ENCODE measurements at places on chromosomes 2 and 18.

DNA sequence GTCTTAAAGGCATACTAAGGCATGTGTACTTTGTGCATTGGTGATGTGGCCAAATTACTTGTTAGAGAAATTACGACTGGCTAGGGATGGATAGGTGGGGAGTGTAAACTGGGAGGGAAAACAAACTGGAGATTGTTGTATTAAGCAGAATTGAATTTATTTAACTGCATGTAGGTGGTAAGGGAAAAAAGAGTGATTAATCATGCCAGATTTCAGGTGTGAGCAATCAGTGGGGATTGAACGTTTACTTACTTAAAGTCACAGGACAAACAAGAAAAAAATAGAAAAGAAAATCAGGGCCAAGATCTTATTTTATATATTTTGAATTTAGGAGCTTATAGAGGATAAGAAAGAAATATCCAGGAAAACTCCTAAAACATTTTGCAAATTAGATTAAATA lies 88.6 kb downstream of the GULP1 start:
- DNase-seq = no peak

DNA sequence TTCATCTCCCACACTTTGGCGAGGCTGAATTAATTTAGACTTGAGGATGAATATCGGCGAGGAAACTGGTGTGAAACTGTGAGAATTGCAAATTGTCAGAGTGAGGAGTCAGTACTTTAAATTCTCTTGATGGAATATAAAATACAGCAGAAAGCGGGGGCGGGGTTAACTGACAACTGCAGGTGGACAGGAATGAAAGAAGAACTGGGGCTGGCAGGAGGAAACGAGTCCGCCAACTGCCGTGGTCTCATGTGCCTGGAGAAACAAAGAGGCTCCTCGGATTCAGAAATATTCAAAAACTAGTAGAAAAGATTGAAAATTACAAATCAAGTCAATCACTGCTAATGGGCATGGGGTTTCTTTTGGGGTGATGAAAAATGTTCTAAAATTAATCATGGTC lies 44.3 kb downstream of the MOGAT1 start:
- DNase-seq = no peak

DNA sequence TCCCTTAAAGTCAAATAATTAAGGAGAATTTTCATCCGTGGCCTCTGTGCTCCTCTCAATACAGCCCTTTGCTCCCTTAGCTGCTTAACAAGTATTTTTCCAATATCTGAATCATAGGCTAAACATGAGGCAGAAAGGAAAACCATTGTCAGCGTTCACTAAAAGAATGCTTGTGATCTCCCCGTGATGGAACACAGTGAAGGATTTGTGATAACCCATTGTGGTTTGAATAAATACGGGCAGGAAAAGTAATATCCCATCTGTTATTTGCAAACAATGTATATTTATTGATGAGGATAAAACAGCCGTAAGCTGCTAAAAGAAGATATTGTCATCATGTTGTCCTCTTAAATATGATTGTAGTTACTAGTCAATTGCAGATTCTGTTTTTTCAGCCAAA lies 258.1 kb downstream of the NAPG start:
- DNase-seq = no peak

GRCh38 chr2:74205596-74205995 lies 7.2 kb downstream of the MTHFD2 start:
- no peak for DNase-seq

DNA sequence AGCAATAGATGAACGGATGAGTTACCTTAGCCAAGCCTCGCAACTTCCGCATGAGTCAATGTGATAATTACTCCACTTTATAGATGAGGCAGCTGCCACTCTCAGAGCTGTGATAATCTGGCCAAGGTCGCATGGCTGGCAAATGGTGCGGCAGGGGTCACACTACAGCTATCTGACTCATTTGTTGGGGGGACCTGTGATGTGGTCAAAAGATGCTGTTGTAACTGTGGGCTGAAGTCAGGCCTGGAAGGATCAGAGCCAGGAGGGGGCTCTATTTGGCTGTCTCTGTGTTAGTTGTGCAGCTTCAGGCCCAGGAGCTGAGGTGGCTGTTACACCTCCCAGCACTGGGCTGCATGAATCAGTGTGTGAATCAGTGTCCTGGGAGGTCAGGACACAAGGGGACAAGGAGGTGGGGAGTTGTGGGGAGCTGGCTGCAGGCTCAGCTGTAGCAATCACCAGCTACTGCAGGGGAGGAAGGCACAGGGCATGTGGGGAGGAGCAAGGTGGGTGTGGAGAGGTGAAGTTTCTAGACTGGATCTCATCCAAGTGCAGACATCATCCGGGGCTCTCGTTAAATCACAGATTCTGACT lies 33.1 kb downstream of the NGEF start:
- DNase-seq = no peak

Data from GM18507 (cell line).